Panc1 (cell line): ENCODE measurements at places on chromosomes 5 and 9. TPM values are rescaled to one million over a fixed set of nuclear protein-coding genes. Genes with fewer than 3 reads are reported as not detected.

GRCh38 chr9:133600739-133601138 lies 8.4 kb downstream of the FAM163B start:
- no peak for DNase-seq

GRCh38 chr5:149099920-149100319 lies 37.1 kb upstream of the SH3TC2 start:
- DNase-seq: no peak

- DNase-seq: no peak
These were observed 40.9 kb upstream of the IL17B start for GRCh38 chr5:149419859-149420544.

- DNase-seq: no peak
These were observed 681 bp downstream of the FNIP1 start for GRCh38 chr5:131795879-131796792.

Gene POU5F2
- 0.39 TPM for total RNA-seq

DNA sequence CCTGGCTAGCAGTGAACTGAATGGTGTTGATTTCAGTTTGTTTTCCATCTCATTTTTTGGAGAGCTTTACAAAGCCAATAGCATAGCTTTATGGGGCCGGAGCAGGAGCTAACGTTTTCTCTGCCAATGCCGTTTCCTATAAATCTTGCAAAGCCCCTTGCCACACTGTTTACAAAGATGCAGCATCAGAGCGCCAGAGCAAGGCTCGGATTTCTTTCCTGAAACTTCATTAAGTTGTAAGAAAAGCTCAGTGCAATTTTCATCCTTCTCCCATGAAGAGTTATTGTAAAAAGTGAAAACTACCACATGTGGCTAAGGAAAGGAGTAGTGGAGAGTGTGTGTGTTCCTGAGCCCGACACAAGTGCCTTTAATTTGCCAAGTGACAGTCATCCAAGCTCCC lies 178.2 kb upstream of the GDNF start:
- no peak for DNase-seq

Gene CTXN3
- not detected for total RNA-seq

Gene NMUR2
- total RNA-seq: not detected

Gene FRMD3
- 14.5 TPM for total RNA-seq

Gene PJA2
- 33.6 TPM for total RNA-seq

Gene TXNDC8
- not detected for total RNA-seq

DNA sequence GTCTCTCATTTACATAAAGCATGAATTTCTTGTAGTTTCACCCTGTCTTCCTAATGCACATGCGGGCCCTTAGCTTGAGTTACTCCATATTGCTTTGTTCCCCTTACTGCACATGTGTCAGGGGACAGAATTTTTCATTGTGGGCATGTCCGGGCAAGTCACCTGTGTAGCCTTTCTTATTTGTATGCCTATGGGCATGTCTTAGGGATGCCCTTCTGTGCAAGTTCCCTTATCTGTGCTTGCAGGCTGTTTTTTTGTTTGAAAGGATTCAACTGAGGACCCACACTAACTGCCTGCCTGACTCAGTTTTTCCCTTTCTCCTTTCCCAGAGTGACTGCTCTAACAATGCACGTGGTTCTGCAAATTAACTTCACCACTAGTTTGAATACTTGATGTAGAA lies 161.7 kb downstream of the YTHDC2 start:
- no peak for DNase-seq

- DNase-seq: no peak
These were observed 37.4 kb downstream of the SNX24 start for GRCh38 chr5:122882831-122883230.

DNA sequence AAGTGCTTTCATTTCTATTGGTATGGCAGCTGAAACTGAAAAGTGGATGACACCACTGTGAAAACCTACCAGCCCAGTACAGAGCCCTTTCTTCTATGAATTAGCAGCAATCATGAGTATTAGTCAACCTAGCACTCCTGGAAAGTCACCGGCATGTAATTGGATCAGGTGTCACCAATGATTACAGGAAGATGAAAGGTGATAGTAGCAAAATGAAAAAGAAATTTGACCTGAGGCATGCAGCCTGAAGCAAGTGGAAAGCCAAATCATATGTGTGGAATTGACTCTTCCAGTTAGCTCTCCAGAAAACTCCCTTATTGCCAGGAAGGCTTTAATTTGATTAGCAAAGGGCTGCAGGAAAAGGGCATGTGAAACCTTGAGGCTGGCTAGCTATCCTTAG lies 81.2 kb upstream of the NAA35 start:
- no peak for DNase-seq

- no peak for DNase-seq
These were observed 435 bp downstream of the ZNF189 start for GRCh38 chr9:101398930-101399642.

GRCh38 chr9:79111653-79112052 lies 460.1 kb upstream of the TLE4 start:
- DNase-seq: no peak

Gene RNF44
- 113 TPM for total RNA-seq

- no peak for DNase-seq
These were observed 437.9 kb downstream of the RAB3C start for GRCh38 chr5:59020611-59021285.

DNA sequence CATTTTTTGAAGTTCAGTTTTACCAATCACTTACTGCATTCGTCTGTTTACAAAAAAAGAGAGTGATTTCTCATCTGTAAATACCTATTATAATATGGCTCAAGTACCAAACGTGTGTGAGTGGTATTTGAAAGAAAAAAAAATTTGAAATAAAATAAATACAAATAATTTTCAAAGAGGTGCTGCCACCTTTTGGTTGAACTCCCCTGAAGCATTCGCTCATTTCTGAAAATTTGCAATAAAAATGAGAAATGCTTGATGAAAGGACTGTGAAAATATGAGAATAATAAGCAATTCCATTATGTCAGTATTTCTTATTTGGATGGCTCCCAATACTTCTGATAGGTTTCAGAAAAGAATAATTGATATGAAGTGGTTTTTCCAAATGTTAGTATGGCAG lies 409.9 kb downstream of the CTNND2 start:
- DNase-seq: no peak
